ENCODE measurements at places on chromosomes 4 and X. TPM values are rescaled to one million over a fixed set of nuclear protein-coding genes. Genes with fewer than 3 reads are reported as not detected.

UGT2B10 gene
- not detected for polyA plus RNA-seq

SPATA18 gene
- 1.6 TPM for polyA plus RNA-seq

EXOC1 gene
- polyA plus RNA-seq, result 61.7 TPM

PCYT1B gene
- polyA plus RNA-seq, result 3.3 TPM

VEGFD gene
- 0.55 TPM for polyA plus RNA-seq

USP38 gene
- 27.7 TPM for polyA plus RNA-seq

- DNase-seq, result no peak
Measured at GRCh38 chr4:16995451-16995850, 97.0 kb upstream of the LDB2 start.

- DNase-seq, result no peak
Measured at GRCh38 chr4:99615170-99615820, 40.7 kb downstream of the MTTP start.

GRCh38 chrX:7085879-7086278 is 61.6 kb upstream of the STS start:
- DNase-seq, result no peak

- no peak for DNase-seq
Measured at GRCh38 chrX:95760356-95760755, 924.3 kb upstream of the DIAPH2 start.

DNA sequence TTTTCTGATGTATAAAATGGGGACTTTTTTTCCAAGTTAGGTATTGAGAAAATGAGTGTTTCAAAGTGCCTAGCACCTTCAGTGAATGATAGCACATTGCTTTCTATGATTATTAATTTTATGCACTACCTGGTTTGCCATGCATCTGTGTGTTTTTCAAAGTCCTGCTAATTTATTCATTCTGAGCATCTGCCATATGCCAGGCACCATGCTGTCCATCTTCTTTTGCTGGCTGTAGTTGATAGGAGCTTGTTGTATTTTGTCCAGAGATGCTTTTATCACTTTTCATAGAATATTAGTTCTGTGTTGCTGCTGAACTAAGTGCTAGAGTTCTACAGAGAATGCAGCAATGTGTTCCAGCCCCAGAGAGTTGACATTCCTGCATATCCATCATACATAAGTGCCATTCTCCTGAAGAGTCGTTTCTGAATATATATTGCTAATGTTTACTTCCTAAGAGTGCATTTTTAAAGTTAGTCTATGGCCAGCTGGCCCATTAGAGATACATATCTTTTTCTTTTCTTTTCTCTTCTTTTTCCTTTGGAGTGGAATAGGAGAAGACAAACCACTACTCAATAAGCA is 49.0 kb upstream of the CLNK start:
- DNase-seq, result no peak

DNA sequence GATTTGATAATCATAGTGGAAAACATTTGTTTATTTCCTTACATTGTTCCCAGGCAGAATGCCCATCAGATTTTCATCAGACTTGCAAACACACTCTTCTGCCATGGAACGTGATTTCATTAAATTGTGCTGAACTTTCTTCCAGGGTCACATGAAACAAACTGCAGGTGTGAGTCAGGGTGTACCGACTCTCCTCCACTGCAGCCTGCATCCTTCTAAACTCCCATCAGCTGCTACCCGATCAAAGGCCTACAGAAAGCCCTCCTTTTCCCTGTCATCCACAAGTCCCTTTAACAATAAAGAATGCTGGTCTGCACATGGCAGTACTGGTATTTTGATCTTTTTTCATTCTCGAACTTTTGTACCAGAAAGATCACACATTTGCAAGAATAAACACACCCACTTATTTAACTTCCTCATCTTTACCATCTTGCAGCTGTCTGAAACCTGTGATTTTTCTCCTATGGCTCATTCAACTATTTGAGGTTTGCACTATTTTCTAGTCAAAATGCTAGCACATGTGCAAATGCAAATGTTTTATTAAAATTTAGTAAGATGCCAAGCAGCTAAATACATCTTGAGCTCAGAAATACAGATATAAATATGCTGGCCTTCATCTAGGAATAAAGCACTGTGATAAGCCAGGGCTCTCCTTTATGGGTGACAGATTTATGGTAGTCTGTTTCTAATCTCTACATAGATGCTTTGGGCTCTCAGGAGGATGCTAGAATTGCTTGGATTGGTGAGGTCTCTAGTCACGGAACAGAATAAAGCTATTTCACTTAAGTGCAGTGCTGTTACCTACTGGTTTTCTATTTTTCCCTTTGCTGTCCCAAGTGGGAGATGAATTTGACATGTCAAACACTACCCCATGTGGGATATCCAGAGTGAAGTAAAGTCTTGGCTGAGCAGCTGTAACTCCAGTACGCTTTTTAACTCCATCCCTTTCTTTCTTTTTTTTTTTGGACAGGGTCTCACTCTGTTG is 25.8 kb upstream of the ARHGAP24 start:
- DNase-seq, result no peak

GRCh38 chrX:107153005-107153404 is 34.4 kb upstream of the RBM41 start:
- DNase-seq, result no peak

- DNase-seq, result no peak
Measured at GRCh38 chrX:96480081-96480480, 204.6 kb upstream of the DIAPH2 start.

DNA sequence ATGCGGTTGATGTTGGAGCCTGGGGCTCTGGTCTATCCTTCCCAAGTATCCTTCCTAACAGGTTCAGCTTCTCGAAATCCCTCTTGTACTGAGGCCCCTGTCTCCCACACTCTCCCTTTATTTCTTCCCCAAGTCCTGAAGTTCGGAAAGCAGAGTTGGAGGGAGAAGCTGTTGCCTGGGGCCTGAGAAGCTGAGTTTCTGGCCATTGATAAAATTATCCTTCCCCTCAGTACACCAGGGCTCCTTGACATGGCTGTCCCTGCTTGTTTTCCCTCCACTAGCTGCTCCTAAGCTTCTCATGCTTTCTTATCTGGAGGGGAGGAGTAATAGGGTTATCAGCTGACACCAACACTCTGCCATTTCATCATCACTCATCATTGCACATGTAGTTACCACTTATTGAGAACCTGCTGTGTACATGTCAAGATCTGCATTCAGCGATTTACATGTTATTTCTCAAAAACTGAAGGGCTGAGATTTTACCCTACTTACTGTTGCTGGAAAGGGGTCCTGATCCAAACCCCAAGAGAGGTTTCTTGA is 58.0 kb downstream of the FUNDC1 start:
- no peak for DNase-seq

GRCh38 chrX:373641-374471 is 12.9 kb downstream of the PPP2R3B start:
- no peak for DNase-seq

- DNase-seq, result no peak
Measured at GRCh38 chr4:70892086-70892769, 9.9 kb upstream of the MOB1B start.

DNA sequence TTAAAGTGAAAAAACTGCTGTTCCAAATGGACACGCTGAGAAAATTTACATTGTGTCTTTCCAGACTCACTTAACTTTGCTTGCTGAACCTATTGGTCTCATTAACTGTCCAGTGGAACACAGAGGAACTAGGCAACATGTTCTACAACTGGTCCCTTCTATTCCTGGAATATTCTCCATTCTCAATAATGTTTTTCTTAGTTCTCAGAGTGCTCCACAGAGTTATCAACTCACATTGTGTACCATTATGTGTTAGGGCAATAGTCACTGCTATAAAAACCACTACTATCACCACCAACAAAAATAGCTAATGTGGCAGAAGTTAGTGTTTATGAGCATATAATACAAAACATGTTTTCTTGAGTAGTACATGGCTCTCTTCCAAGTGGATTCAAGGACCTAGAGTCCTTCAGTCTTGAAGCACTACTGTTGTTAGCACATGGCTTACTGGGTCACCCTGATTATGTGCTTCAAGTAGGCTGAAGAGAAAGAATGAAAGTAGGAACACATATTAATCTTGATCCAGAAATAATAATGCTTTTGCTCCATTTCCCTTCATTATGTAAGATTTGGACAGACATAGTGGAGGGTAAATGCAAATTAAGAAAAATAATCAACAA is 865.3 kb upstream of the HS3ST1 start:
- DNase-seq, result no peak

GRCh38 chrX:35458142-35458541 is 340.0 kb upstream of the MAGEB16 start:
- DNase-seq, result no peak

GRCh38 chrX:152652467-152652866 is 14.8 kb downstream of the GABRQ start:
- DNase-seq, result no peak

DNA sequence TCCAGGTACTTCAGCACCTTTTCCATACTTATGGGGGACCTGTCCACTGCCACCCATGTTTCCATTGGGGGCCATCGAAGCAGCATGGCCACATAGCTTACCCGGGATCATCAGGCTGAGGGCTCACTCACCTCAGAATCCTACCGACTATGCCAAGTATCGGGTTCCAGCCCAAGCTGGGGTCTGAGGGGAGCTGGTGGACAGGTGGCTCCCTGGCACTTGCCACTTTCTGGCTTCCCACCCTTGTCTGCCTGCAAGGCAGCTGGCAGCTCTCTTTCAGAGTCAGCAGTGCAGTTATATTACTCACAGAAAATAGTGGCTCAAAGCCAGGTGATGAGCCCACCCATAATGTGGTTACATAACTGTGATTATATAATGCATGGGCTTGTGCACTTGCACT is 1153.8 kb downstream of the STIM2 start:
- DNase-seq, result no peak

DNA sequence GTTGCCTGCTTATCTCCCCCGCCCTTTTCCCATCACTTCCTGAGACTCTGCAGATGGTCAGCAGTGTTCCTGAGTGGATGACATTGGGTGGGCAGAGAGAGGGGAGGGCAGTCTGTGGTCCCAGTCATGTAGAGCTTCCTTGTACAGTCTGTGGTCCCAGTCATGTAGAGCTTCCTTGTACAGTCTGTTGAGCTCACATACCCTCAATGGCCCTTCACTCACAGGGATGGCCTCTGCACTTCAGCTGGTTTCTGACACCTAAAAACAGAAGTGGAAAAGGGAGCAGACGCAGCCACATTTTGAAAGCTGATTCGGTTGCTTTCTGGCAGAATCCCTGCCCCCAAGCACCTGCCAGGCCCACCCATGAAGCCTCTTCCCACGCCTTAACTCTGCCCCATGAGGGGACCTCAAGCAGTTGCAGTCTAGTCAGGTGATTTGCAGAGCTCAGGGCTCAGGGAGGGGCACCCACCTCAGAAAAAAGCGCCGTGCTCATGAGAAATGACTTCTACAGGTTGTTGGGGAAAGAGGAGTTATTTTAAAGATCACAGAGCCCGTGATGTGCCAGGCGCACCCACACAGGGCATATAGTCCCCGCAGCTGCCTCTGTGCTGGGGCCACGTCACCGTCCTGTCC is 3.6 kb upstream of the TMEM271 start:
- no peak for DNase-seq

DNA sequence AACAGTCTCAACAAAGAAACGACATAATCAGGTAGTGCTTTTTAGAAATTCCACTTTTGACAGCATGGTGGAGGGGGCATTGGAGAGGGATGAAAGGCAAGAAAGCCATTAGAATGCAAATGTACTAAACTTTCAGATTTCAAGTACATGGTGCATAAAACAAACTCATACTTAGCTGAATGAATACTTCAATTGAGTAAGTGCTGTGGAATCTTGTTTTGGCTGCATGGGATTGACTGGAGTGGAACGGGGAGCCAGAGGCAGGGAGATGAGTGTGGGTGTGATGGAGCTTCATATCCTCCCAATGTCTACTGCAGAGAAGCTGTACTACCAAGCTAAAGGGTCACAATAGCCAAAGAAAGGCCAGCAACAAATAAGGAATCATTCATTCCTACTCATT is 52.4 kb downstream of the USP46 start:
- DNase-seq, result no peak

GRCh38 chr4:152281211-152281610 is 254.7 kb downstream of the FBXW7 start:
- no peak for DNase-seq

- DNase-seq, result peak; percentile 26
Measured at GRCh38 chrX:140572724-140573123, 67.9 kb upstream of the SOX3 start.

- no peak for DNase-seq
Measured at GRCh38 chr4:183919141-183919540, 14.0 kb downstream of the STOX2 start.

DNA sequence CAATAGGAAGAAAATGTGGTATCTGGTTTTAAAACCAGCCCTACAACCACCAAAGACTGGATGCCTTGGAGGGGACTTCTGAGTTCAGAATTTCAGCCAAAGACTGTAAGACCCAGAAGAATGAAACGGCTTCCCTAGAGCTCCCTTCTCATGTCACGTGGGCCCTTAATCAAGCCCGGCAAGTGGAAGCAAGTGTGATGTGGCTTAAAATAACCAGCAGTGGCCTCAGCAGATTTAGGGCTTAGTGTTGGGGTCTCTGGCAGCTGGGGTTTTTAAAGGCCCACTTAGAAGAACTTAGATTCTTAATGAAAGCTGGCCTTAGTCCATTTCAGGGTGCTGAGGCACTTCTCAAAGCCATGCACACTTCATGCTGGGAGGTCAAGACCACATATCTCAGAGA is 111.2 kb upstream of the TBC1D9 start:
- no peak for DNase-seq

DNA sequence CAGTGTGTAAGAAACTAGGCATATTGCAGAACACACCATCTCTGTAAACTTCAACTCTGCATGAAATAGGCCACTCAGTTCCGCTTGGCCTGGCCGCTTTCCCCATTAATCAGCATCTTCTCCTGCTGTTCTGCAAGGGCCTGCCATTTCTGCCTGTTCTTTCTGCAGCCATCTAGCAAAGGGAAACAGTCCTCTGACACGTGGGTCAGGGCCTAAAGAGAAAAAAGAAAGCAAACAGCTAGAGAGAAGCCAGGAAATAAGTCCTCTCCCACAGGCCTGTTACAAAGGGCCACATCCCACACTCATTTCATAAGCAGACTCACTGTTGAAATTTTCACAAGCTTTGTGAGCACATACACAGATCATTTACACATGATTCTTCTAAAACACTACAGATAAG is 130.1 kb downstream of the PDE5A start:
- DNase-seq, result peak; percentile 52

- peak; percentile 48 for DNase-seq
Measured at GRCh38 chrX:133838761-133839676, 146.4 kb downstream of the GPC3 start.

DNA sequence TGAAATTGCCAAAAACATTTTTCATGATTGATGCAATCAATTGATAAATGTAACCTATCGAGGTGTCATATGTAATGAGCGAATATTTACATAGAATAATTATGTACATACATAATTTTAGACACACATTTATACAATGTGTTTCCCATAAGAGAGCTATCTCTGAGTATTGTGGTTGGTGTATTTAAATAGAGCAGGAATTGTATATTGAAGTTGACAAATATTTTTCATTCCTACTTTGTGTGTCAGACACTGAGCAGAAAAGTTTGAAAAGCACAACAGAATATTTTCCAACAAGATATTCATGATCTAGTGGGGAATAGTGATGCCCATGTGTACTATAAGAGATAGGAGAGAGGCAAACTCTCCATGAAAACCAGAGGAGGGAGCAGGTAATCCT is 295.2 kb downstream of the ANKRD50 start:
- DNase-seq, result no peak

Data from left kidney (tissue), 8 donors.